ENCODE measurements at places on chromosomes 13 and 19.

GRCh38 chr13:75657111-75657510 is 21.0 kb downstream of the LMO7 start:
- no peaks in the 10 kb centered on the region for H3K27me3 ChIP-seq
- H3K4me1 ChIP-seq: no peaks in the 10 kb centered on the region
- no peak for DNase-seq
- no peak overlapping the region for H3K4me3 ChIP-seq

- H3K4me3 ChIP-seq: peak overlapping the region; percentile 91
- peaks cover 50% of the 10 kb centered on the region for H3K4me1 ChIP-seq
- DNase-seq: no peak
- peaks cover 3% of the 10 kb centered on the region for H3K36me3 ChIP-seq
Observed at GRCh38 chr19:47230054-47230920, 712 bp downstream of the BBC3 start.

DNA sequence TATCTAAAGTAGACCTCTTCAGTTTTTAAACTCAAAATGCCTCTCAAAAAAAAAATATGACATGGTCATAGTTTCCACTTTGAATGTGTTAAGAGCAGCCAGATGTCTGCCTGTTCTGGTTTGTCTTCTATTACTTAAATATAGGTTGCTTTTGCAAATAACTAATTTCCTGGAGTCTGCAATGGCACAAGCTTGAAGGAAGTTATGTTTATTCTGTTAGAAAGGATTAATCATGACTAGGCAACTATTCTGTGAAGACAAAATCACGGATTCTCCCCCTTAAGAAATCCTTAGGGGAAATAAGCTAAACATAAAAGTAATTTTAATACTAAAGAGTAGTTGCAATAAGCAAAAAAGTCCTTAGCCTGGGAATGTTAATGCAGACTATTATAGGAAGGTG is 26.3 kb downstream of the SKA3 start:
- peaks cover 4% of the 10 kb centered on the region for H3K36me3 ChIP-seq
- H3K4me1 ChIP-seq: no peaks in the 10 kb centered on the region
- DNase-seq: no peak
- no peak overlapping the region for H3K4me3 ChIP-seq
- H3K27ac ChIP-seq: no peak overlapping the region

GRCh38 chr13:47472516-47472915 is 528.6 kb downstream of the SUCLA2 start:
- H3K27me3 ChIP-seq: no peaks in the 10 kb centered on the region
- H3K4me1 ChIP-seq: no peaks in the 10 kb centered on the region
- H3K36me3 ChIP-seq: no peaks in the 10 kb centered on the region
- no peak overlapping the region for H3K27ac ChIP-seq
- DNase-seq: no peak

DNA sequence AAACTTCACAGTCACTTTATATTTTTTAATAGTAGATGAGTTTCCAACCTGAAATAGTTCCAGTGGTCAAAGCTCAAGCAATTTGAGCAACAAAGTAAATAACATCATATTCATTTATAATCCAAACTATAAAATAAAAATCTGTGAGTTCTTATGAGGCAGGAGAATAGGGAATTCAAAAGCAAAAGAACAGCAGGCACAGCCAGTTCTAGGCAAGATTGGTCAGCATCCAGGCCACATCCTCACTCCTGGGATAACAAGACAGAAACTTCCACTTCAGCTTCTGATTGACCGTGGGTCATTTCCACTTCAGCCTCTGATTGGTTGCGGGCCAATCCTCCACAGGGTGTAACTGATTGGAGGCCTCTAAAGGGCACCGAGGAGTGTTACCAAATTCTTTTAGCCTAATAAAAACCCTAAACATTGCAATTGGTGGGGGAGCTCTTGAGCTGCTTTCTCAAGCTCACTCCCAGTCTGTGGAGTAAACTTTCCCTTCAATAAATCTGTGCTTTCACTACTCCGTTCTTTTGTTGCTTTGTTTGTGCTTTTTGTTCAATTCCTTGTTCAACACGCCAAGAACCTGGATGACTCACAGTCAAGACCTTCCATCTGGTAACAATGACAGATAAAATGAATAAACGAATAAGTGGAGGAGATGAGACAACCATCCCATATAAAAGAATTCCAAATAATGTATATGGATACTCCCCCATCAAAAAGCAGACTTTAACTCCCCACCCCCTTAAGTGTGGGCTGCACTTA is 42.6 kb upstream of the AMER2 start:
- H3K4me3 ChIP-seq: no peak overlapping the region
- no peak overlapping the region for H3K27ac ChIP-seq
- H3K27me3 ChIP-seq: no peaks in the 10 kb centered on the region
- H3K36me3 ChIP-seq: no peaks in the 10 kb centered on the region
- no peak for DNase-seq
- no peaks in the 10 kb centered on the region for H3K4me1 ChIP-seq

- DNase-seq: no peak
- H3K27ac ChIP-seq: no peak overlapping the region
- H3K4me3 ChIP-seq: no peak overlapping the region
- H3K27me3 ChIP-seq: no peaks in the 10 kb centered on the region
- no peaks in the 10 kb centered on the region for H3K36me3 ChIP-seq
- H3K4me1 ChIP-seq: no peaks in the 10 kb centered on the region
Observed at GRCh38 chr13:28564030-28564429, 69.1 kb upstream of the FLT1 start.

- H3K36me3 ChIP-seq: no peaks in the 10 kb centered on the region
- H3K4me1 ChIP-seq: no peaks in the 10 kb centered on the region
- H3K27me3 ChIP-seq: no peaks in the 10 kb centered on the region
- H3K4me3 ChIP-seq: no peak overlapping the region
- no peak overlapping the region for H3K27ac ChIP-seq
Observed at GRCh38 chr19:49196527-49197240, 39.1 kb downstream of the TRPM4 start.

DNA sequence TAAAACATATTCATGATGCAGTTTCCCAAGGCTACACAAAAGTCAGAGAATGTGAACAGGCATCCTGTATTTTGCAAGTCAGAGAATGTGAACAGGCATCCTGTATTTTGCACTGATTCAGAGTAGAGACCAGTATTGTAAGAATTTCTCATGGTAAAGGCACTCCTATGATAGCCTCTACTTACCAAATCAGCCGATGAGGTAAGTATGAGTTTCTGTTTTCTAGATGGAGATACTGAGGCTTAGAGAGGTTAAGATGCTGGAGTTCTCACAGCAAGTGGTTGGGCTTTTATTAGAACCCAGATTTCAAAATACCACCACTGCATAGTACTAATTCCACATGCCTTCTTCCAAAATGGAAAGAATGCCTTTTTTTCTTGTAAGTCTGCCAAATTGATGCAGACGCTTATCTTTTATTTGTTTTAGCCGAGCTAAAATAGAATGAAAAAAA is 12.3 kb downstream of the TPT1 start:
- no peak overlapping the region for H3K27ac ChIP-seq
- DNase-seq: no peak
- no peak overlapping the region for H3K4me3 ChIP-seq
- 0 out of 2 replicates have a peak, but pooled peaks cover 5% of the 10 kb centered on the region for H3K4me1 ChIP-seq
- H3K36me3 ChIP-seq: no peaks in the 10 kb centered on the region
- H3K27me3 ChIP-seq: no peaks in the 10 kb centered on the region

- H3K4me1 ChIP-seq: no peaks in the 10 kb centered on the region
- no peaks in the 10 kb centered on the region for H3K27me3 ChIP-seq
- no peaks in the 10 kb centered on the region for H3K36me3 ChIP-seq
- H3K4me3 ChIP-seq: no peak overlapping the region
Observed at GRCh38 chr13:84648069-84648640, 765.9 kb upstream of the SLITRK1 start.

DNA sequence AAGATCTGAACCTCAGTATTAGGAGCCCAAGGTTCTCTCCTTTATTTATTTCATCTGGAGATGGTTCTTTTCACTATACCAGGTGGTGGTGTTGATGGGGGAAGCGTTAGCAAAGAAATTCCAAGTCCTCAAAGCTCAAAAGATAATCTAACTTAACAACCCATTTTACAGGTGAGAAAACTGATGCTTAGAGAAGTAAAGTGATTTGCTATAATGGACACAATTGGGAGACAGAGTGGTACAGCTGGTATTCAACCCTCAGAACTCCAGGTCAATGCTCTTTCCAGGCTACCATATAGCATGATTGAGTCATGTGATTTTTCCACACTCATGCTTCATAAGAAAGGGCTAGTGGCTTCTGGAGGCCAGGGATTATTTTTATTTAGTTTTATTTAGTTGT is 25.0 kb upstream of the URAD start:
- H3K4me3 ChIP-seq: peak overlapping the region; percentile 10
- no peaks in the 10 kb centered on the region for H3K27me3 ChIP-seq
- peak overlapping the region; percentile 34 for H3K27ac ChIP-seq
- H3K36me3 ChIP-seq: no peaks in the 10 kb centered on the region
- no peak for DNase-seq

DNA sequence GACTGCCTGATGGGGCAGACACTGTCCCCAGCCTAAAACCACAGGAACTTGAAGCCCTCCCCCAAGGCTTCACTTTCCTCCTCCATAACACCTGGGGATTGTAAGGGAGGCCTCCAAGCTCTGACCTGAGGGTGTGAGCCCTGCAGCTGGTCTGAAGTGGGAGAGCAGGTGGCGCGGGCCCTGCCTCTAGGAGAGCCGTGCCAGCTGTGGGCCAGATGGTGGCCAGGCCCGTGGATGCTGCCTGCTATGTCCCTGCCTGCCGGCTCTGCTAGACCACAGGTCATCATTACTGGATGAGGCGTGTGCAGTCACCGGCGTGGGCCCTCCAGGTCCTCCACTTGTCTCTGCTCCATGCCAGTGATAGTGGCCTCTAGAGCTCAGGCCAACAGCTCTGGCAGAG is 3.5 kb upstream of the KLHL26 start:
- no peak overlapping the region for H3K27ac ChIP-seq
- DNase-seq: no peak
- no peaks in the 10 kb centered on the region for H3K27me3 ChIP-seq
- H3K36me3 ChIP-seq: no peaks in the 10 kb centered on the region

DNA sequence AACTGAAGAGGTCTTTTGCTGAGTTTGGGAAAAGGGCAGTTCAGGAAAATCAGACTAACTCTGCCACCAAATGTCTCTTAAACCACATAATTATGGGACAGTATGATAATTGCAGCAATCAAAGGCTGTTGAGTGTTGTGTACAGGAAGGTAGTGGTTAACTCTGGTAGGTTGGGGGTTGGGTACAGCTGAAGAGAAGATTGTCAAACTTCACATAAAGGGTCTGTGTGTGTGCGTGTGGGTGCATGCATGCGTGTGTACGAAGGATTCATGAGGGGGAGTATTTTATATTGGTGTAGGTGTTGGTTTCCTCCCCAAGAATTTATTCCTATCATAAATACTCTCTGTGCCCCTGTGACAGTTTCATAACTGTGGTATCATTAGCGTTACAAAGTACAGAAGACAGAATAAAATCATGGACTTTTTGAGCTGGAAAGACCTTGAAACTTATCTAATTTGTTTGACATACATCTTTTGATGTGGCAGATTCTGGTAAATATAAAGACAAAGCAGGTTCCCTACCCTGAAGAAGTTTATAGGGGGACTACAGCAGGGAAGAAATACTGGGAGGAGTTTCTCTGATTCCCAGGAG is 94.1 kb downstream of the PCCA start:
- H3K27ac ChIP-seq: no peak overlapping the region
- no peaks in the 10 kb centered on the region for H3K36me3 ChIP-seq
- H3K4me3 ChIP-seq: no peak overlapping the region
- no peaks in the 10 kb centered on the region for H3K4me1 ChIP-seq
- DNase-seq: no peak

- H3K36me3 ChIP-seq: no peaks in the 10 kb centered on the region
- H3K27ac ChIP-seq: no peak overlapping the region
- DNase-seq: no peak
- no peak overlapping the region for H3K4me3 ChIP-seq
Observed at GRCh38 chr13:73335944-73336343, 277.1 kb downstream of the KLF5 start.

- H3K27ac ChIP-seq: peak overlapping the region; percentile 45
- no peak overlapping the region for H3K4me3 ChIP-seq
- peak; percentile 40 for DNase-seq
- H3K4me1 ChIP-seq: peaks cover 16% of the 10 kb centered on the region
- peaks cover 6% of the 10 kb centered on the region for H3K36me3 ChIP-seq
Observed at GRCh38 chr19:17739121-17739875, 12.0 kb upstream of the FCHO1 start.

DNA sequence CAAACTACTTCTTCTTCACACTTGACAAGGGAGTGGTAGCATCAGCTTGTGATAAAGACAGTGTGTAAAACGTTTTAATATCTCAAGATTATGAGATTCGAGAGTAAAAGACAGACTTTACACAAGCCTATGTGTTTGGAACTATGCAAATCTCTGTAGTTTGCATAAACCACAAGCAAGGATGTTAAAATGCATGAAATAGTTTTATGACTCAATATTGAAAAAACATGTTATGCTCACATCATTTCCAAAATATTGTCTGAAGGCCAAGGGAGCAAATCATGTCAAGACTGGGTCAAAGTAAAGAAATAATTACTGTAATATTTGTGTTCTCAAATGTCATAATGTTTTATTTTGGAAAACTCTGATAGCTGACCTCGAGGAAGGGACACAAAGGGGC is 316.8 kb upstream of the KLF12 start:
- no peaks in the 10 kb centered on the region for H3K36me3 ChIP-seq
- DNase-seq: no peak
- no peak overlapping the region for H3K4me3 ChIP-seq
- no peaks in the 10 kb centered on the region for H3K27me3 ChIP-seq

DNA sequence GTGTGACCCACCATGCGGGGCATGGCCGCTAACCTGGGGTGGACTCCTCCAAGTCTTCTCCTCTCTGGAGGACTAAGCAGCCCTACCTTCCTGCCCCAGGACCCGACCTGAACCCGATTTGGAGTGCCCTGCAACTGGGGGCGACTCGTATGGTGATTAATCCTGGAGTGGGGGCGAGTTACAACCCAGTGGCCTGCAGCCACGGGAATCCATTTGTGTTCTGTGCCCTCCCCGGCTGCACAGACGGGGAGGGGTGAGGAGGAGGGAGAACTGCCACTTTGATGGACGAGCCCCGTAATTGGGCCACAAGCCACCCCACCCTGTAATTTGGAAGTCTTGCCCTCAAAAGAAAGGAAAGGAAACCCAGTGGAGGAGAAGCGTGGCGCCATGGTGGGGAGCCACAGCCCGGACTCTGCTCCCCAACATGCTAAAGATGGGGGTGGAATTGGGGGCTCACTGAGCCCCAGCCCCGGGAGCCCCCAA is 18.0 kb downstream of the PRR36 start:
- H3K27ac ChIP-seq: no peak overlapping the region
- no peak overlapping the region for H3K4me3 ChIP-seq
- H3K36me3 ChIP-seq: no peaks in the 10 kb centered on the region
- no peak for DNase-seq
- no peaks in the 10 kb centered on the region for H3K4me1 ChIP-seq
- no peaks in the 10 kb centered on the region for H3K27me3 ChIP-seq

Measured in GM12878 (cell line).